Activated CD4-positive, alpha-beta T cell treated with anti-CD3 and anti-CD28 coated beads, Interleukin-2, amount 10 ng/mL, durations not matched to agents 7 days and 5 days (primary cell): ENCODE measurements at places on chromosomes 12 and 14. TPM values are rescaled to one million over a fixed set of nuclear protein-coding genes. Genes with fewer than 3 reads are reported as not detected.

Gene NTF3
- total RNA-seq = not detected

Gene PRKD1
- not detected for total RNA-seq

Gene TRAF3
- 38.9 TPM for total RNA-seq

Gene GLIPR1L1
- not detected for total RNA-seq

Gene LRRC10
- total RNA-seq = not detected

Gene PLA2G1B
- not detected for total RNA-seq

DNA sequence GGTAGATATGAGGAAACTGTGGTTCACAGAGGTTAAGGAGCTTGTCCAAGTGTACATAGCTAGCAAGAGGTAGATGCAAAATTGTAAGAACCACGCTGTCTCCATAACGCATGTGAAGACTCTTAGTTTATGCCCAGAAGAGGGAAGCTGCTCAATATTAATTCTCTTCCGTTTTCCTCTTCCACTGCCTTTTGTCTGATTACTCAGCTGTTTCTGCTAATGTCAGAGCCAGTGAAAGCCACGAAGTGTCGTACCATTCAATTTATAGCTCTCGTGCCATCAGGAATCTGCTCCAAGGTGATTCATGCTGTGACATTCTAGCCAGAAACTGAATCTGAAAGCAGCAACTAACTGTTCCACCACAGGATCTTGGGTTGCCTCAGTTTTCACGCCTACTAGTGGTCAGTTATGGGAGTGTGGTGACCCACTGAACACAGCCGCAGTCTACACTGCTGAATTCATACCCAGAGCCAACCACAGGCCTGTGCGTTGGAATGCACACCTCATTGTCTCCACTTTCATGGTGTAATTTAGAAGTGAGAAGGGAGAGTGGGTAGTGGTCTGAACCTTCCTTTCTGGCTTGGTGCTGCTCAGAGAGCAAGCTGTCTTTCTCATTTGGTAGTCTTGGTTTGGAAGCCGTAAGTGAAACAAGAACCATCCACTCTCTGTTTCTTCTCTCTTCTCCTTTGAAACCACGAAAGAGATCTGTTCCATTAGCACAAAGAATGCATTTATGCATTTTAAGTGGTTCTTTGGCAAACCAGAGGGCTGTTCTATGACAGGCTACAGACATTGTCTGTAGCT lies 74.2 kb upstream of the NAP1L1 start:
- peak; percentile 67 for DNase-seq
- peaks cover 12% of the 10 kb centered on the region for H3K4me1 ChIP-seq
- H3K27ac ChIP-seq = peak overlapping the region; percentile 67
- H3K27me3 ChIP-seq = peaks cover under 1% of the 10 kb centered on the region
- no peaks in the 10 kb centered on the region for H3K36me3 ChIP-seq

DNA sequence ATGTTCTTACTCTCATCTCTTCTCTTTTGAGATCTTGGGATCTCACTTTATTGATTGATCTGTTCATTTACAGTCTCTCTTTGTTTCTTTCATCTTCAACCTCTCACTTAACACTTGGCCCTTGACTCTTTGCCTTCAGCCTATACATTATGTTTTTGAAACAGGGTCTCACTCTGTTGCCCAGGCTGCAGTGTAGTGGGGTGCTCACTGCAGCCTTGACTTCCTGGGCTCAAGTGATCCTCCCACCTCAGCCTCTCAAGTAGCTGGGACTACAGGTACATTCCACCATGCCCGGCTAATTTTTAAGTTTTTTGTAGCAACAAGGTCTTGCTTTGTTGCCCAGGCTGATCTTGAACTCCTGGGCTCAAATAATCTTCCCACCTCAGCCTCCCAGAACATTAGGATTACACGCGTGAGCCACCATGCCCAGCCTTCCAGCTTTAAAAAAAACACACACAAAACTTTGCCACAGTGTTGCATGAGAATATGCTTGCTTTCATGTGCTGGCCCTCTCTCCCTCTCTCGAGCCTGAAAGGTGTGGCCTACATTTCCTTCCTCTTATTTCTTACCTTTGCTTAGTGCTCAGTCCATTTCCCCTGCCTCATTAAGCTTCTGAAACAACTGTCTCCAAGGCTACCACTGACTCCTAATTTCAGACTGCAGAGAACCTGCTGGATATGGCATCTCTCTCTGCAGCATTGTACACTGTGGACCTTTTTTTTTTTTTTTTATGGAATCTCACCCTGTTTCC lies 9.9 kb downstream of the DIP2B start:
- peak; percentile 51 for DNase-seq
- H3K27ac ChIP-seq = peak overlapping the region; percentile 94
- peaks cover 51% of the 10 kb centered on the region for H3K4me1 ChIP-seq
- H3K4me3 ChIP-seq = peak overlapping the region; percentile 53

- H3K27ac ChIP-seq = no peak overlapping the region
- H3K27me3 ChIP-seq = peaks cover 19% of the 10 kb centered on the region
- H3K36me3 ChIP-seq = no peaks in the 10 kb centered on the region
- H3K4me1 ChIP-seq = peaks cover 1% of the 10 kb centered on the region
Observed at GRCh38 chr14:51605575-51605974, 46.1 kb upstream of the FRMD6 start.

DNA sequence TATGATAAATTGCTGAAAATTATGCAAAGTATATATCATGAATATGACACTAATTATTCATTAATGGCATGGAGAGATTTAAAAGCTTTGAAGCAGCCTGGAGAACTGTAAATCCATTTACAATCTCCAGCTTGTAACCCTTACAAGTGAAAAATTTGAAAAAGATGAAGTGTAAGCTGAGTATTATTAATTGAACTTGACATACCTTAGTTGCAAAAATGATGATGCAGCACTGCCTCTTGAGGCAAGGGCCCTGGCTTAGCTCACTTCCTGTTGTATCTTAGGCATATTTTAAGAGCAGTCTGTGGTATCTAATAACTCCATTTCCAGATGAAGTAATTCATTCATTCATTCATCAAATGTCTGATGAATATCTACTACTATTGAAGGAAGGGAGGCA lies 158.6 kb downstream of the ANO4 start:
- no peak for DNase-seq
- H3K27me3 ChIP-seq = no peaks in the 10 kb centered on the region
- no peak overlapping the region for H3K27ac ChIP-seq
- H3K4me3 ChIP-seq = no peak overlapping the region
- no peaks in the 10 kb centered on the region for H3K36me3 ChIP-seq

DNA sequence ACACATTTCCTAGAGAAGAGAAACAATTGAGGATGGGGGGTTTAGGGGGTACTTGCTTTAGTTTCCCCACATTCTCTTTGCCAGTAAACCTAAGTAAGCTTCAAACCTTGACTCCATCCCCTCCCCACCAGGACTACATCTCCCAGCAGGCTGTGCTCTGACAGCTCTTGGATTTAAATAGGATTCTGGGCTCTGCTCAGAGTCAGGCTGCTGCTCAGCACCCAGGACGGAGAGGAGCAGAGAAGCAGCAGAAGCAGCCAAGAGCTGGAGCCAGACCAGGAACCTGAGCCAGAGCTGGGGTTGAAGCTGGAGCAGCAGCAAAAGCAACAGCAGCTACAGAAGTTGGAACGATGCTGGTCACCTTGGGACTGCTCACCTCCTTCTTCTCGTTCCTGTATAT lies 20.6 kb downstream of the RDH12 start:
- H3K27ac ChIP-seq = no peak overlapping the region
- H3K4me1 ChIP-seq = peaks cover 3% of the 10 kb centered on the region
- peaks cover 43% of the 10 kb centered on the region for H3K27me3 ChIP-seq
- peaks cover 2% of the 10 kb centered on the region for H3K36me3 ChIP-seq
- no peak overlapping the region for H3K4me3 ChIP-seq

DNA sequence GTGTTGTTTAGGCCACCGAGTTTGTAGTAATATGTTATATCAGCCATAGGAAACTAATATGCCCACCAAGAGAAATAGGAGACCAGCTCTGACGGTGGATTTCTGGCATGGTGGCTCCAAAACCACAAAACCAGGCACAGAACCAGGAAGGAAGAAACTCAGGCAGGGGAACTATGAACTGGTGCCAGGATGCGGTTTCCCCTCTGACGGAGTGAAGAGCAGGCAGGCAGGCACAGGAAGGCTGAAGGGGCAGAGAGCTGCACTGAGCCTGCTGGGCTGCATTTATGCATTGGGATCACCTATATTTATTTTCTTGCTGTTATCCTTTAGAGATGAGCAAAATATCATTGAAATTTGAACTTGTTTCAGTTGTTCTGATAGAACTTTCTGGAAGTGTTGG lies 479.4 kb downstream of the VRK1 start:
- H3K27ac ChIP-seq = peak overlapping the region; percentile 42
- H3K36me3 ChIP-seq = no peaks in the 10 kb centered on the region
- peak; percentile 18 for DNase-seq
- H3K4me3 ChIP-seq = no peak overlapping the region
- peaks cover 4% of the 10 kb centered on the region for H3K27me3 ChIP-seq
- H3K4me1 ChIP-seq = peaks cover 18% of the 10 kb centered on the region

- no peak overlapping the region for H3K4me3 ChIP-seq
- H3K27me3 ChIP-seq = peaks cover 24% of the 10 kb centered on the region
- no peaks in the 10 kb centered on the region for H3K36me3 ChIP-seq
- H3K4me1 ChIP-seq = no peaks in the 10 kb centered on the region
Observed at GRCh38 chr12:4471256-4471655, 25.6 kb upstream of the FGF6 start.
